ENCODE measurements at places on chromosomes 16 and 17. TPM values are rescaled to one million over a fixed set of nuclear protein-coding genes. Genes with fewer than 3 reads are reported as not detected.

GRCh38 chr16:66084306-66084705 is 282.2 kb upstream of the CDH5 start:
- no peak for DNase-seq

DNA sequence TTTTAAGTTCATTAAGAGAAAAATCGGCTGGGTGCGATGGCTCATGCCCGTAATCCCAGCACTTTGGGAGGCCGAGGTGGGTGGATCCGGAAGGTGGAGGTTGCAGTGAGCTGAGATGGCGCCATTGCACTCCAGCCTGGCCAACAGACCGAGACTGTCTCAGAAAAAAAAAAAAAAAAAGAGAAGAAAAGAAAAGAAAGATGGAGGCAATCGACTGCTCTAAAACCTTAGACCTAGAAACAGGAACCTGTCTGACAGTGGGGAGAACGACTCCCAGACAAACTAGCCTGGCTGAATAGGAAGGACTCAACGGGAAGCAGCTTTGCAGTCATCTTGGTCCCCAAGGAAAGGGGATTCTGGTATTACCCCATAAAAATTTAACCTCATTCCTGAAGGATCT is 13.7 kb downstream of the MRC2 start:
- no peak for DNase-seq

TOX3 gene
- not detected for total RNA-seq

TNFRSF13B gene
- total RNA-seq = not detected

LLGL2 gene
- total RNA-seq = 5.4 TPM

ZP2 gene
- not detected for total RNA-seq

KRTAP17-1 gene
- total RNA-seq = not detected

PTGES3L gene
- not detected for total RNA-seq
